ENCODE measurements at places on chromosomes 5 and 9.

GRCh38 chr5:143636931-143637528 is 174.9 kb upstream of the HMHB1 start:
- DNase-seq = no peak

DNA sequence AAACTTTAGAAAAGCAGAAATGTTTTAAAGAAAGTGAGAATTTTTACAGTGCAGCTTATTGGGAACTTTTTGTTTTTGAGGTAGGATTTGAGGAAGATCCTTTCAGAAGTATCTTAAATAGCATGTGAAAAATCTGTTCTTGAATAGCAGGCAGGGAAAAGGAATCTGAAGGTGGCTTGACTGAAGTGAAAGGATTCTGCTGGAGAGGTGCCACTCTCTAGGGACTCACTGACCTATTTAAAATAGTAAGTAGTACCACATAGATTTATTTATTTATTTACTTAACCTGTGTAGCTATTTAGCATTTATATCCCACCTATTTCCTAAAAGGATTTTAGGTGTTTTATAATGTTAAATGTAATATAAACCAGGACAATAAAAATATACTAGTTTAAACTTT is 69.1 kb downstream of the NIPBL start:
- no peak for DNase-seq

GRCh38 chr9:93815677-93816076 is 139.5 kb downstream of the BARX1 start:
- DNase-seq = no peak

DNA sequence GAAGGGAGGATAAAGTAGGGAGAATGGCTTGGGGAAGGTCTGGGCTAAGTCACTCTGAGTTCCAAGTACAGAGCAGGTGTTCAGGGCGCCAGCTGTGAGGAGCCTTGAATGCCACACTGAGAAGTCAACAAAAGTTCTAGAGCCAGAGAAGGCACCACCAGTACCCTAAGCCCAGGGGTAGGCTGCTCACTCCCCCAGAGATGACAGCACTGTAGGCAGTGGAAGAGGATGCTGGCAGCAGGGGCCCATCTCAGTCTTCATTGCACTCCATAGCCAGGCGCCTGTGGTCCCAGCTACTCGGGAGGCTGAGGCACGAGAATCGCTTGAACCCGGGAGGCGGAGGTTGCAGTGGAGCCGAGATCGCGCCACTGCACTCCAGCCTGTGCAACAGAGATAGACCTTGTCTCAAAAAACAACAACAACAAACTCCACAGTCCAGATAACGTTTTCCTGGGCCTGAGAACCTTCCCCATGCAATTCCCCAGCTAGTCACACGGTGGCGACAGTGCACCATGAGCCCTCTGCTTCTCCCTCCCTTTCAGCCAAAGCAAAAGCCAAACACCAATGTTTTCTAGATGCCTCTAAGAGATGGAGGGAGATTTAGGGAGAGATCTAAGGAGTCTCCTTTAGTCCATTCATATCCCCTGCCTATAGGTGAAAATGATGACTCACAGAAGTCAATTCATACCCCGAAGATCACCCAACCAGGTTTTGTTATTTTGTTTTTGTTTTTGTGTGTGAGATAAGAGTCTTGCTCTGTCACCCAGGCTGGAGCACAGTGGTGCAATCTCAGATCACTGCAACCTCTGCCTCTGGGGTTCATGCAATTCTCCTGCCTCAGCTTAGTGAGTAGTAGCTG is 19.8 kb upstream of the NSD1 start:
- DNase-seq = peak; percentile 88

DNA sequence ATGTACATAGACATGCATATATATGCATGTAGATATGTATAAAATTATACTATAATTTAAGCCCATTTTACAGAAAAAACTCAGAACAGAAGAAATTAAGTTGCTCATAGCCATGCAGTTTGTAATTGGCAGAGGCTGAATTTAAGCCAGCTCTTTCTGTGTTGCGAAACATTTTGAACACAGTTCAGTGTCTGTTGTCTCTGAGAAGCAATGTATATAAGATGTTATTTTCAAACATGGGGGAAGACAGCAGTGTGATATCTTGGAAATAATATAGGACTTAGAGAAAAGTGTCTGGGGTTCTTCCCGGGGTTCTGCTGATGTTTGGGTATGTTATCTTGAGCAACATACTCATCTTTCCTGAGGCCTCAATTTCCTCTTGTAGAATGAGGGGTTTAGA is 37.6 kb downstream of the SVEP1 start:
- no peak for DNase-seq

- no peak for DNase-seq
Measured at GRCh38 chr9:976943-977837, 735 bp downstream of the DMRT3 start.

DNA sequence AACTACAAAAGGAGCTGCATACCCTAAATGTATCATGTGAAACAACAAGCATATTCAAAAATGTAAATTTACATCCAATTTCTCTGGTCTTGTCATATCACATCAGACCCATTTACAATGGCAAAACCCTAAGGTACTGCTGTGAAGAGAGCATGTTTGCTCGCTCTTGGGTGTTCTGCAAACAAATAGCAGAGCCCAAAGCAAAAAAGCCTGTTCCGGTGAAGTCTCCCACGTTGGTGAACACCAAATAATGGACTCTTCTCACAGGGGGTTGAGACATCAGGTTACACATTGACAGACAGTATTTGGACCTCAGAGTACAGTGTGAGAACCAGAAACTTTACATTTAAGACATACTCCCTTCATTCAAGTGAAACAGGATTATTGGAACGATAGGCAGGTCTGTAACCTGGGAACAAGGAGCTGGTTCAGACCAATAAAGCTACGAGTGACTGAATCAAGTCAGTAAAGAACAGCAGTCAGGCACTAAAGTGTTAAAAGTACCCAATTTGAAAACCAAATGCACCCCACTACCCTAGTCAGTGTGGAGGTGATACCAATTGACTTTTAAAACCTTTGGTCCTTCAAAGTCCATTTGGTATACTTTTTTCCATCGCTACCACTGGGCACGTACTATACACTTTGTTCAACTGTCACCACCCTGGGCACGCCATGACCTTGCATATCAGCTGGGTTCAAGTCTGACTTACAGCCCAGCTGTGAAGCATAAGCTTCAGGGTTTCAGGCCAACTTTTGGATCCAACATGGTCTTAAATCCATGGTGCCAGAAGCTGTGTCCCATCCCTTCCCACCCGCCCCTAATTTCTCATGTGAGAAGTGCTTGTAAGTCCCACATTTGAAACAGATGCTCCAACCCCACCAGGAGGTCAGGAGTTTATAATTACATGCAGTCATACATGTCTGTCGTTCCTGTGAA is 36.4 kb downstream of the ETF1 start:
- no peak for DNase-seq

DNA sequence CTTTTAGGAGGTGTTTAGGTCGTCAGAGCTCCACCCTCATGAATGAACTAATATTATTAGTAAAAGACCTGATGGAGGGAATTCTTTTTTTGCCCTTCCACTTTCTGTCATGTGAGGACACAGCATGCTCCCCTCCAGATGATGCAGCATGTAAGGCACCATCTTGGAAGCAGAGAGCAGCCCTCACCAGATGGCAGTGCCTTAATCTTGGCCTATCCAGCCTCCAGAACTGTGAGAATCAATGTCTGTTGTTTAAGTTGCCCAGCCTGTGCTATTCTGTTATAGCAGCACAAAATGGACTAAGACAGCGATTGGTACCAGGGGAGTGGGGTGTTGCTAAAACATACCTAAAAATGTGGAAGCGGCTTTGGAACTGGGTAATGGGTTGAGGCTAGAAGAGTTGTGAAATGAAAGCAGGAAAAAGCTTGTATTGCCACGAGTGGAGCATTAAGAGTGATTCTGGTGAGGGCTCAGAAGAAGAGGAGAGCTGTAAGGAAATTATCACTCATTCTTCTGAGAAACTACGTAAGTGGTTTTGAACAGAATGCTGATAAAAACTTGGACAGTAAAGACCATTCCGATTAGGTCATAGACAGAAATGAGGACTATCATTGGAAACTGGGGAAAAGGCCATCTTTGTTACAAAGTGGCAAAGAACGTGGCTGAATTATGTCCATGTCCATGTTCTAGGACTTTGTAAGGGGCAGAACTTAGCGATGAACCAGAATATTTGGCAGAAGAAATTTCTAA is 28.6 kb downstream of the PTPDC1 start:
- no peak for DNase-seq

DNA sequence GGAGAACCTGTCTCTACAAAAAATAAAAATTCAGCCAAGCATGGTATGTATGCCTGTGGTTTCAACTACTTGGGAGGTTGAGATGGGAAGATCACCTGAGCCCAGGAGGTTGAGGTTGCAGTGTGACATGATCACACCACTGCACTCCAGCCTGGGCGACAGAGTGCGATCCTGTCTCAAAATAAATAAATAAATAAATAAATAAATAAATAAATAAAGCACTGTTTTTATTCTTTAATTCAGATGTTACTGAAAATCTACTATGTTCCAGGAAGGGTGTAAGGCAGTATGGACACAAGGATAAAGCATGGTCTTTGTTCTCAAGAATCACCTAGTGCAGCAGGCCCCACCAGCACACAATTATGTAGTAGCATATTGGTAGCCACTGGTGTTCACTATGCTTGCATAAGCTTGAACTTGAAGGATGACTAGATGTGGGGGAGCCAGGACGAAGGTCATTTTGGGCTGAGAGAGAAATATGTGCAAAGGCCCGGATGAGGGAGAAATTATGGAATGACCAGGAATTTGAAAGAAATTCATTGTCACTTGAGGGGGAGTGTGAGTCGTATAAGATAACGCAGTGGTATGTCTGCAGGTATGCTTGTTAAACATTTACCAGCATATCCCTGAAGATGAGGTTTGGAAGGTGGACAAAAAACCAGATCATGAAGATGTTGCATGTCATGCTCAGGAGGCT is 70.2 kb upstream of the CD180 start:
- no peak for DNase-seq

GRCh38 chr9:29004988-29005387 is 1431.7 kb upstream of the C9orf72 start:
- DNase-seq = no peak

GRCh38 chr5:55110217-55110616 is 7.8 kb downstream of the GZMA start:
- DNase-seq = peak; percentile 77

GRCh38 chr9:134800791-134801339 is 79.7 kb upstream of the FCN2 start:
- DNase-seq = no peak

DNA sequence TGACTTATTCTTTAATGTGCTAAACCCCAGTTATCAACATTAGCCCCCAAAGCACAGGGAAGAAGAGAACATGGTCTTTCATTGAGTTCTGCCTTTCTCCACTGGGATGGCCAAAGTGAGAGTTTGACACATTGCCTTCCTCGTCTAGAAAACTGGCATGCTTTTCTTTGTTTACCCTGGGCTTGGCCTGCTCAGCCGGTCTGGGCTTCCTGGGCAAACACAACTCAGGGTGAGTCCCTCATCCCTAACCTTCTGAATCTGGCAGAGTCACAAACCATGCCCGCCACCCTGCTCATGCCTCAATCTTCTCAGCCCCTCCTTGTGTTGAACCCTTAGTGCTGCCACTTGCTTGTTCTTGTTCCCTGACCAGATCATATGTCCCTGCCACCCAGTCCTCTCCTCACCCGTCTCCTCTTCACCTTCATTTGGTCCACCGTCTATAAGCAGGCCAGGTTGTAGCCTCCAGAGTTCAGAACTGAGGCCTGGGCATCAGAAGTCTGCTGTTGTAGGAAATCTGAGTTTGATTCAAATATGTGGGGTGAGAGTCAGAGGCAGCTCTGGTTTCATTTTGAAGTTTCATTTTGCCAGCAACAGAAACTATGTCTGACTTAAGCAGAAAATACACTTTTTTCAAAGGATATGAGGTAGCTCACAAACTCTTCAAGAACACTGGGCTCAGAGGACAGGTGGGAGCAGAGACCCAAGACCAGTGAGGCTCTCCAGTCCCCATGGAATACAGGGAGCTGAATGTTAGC is 217.6 kb downstream of the NDUFS4 start:
- no peak for DNase-seq

DNA sequence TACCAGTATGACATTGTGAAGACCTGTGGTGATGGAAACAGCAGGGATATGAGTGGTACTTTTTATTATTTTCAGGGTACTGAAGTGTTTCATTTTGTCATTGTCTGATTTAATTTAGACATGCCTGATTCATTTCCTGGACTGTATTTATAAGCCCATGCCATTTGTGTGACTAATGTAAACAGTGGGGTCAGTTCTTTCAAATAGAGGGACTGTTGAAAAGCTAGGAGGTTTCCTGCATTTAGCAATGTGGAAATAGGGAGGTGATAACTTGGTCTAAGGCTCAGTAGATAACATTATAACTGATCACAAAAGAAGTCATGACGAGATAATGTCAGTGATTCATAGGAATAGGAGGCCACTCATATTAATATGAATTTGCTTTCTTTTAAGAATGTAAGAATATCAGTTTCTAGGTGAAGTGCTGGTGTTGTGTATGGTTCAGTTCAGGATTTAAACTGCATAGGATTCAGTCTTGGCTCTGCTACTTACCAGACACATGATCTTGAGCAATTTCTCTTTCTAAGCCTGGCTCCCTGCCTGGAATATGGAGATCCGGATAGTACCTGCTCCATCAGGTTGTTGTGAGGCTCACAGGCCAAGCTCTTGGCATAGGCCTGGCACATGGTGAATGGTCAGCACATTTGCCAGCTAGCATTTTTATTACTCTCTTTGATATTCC is 7.5 kb downstream of the RASGRF2 start:
- peak; percentile 82 for DNase-seq

DNA sequence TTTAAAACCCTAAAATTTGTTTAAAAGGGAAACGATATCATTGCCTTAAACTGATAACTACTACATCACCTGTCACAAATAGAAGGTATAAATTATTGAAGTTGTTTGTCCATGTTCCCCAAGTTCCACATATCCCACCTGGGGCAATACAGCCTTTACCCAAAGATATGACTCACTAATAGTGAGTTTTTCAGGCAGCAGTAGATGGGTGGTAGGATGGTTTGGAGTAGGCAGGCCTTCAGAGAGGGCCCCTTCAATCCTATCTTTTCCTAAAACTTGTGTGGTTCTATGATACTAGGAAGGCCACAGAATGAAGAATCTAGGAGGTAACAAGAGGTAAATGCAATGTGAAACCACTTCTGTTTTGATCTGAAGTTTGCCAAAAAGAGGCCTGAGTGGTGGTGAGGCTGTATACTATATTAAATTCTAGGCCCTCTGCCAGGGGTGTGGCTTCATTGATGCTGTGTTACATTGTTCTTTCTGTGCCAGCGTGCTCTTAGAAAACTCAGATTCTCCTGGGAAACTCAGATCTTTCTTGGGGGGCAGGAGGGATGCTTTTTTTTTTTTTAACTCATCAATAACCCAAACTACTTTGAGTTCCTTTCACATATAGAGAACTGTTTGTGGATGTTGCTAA is 7.2 kb downstream of the CYSTM1 start:
- peak; percentile 11 for DNase-seq

GRCh38 chr5:148085310-148085709 is 21.5 kb downstream of the SPINK5 start:
- DNase-seq = no peak

- peak; percentile 76 for DNase-seq
Measured at GRCh38 chr5:138459311-138459933, 5.9 kb upstream of the EGR1 start.

All from dermis blood vessel endothelial cell (primary cell).